Epithelial cell of proximal tubule (primary cell): ENCODE measurements at places on chromosomes 2 and 18.

GRCh38 chr2:161761160-161761559 is 136.9 kb downstream of the SLC4A10 start:
- no peak for DNase-seq

- DNase-seq = no peak
Observed at GRCh38 chr2:57733956-57734355, 312.6 kb upstream of the VRK2 start.

DNA sequence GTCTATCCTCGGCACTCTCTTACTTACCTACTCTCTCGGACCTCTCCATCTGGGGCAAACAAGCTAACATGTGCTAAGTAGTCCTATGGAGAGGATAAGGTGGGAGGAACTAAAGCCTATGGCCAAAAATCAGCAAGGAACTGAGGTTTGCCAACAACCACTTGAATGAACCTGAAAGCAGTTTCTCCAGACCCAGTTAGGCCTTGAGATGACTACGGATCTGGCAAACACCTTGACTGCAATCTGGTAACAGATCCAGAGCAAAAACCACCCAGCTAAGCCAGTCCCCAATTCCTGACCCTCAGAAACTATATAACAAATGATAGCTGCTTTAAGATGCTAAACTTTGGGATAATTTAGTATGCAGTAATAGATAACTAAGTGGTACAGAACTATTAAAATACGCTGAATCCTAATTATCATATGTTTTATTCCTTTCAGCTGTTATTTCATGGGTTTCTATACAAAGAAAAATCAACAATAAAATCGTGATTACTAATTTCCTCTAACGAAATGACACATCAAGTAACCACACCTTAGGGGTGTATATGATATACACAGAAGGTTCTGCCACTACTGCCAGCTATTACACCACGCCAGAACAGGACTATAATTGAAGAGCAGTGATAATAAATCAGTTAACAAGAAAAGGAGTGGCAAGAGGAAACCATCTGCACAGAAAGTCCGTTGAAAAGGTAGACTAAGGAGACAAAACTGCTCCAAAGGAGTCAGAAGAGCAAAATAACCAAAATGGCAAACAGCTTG is 3.2 kb downstream of the FARSB start:
- no peak for DNase-seq

DNA sequence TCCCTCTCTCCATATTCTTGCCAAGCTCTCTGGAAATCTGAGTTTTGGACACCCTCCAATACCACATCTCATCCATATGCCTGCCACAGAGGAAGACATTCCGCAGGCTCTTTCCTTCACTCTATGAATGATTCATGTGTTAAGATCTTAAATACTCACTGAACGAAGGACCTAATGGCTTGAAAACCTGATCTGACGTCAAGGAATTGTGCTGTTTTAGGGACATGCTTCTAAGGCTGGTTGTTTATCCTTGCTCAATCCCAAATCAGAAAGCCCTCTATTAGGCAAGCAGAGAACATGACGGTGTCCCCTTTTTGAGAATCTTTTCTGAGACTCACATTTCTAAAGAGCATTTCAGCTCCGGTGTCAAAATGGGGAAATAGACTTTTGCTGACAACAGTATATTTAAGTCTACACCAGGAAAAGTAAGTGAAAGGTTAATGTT is 83.7 kb upstream of the GALNT5 start:
- DNase-seq = peak; percentile 20

- DNase-seq = no peak
Observed at GRCh38 chr2:196131949-196132925, 39.1 kb downstream of the STK17B start.

DNA sequence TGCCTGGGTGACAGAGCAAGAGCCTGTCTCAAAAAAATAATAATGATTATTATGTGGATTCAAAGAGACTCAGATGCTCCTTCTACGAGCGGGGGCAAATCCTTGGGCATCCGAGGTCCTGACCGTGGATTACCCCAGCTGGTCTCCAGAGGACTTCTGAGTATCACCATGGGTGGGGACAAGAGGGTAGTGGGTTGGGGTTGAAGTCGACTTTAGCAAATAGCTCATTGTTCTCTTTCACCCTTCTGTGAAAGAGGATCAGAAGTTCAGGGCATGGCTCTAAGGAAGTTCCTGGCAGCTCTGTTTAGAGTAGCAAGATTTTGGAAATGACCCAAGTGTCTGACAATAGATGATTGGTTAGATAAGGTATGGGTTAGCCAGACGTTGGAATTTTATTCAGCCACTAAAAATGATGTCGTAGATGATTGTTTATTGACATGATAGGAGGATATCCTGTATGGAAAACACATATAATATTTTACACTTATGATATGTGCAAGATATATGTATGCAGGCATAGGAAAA is 59.0 kb upstream of the SPRED2 start:
- no peak for DNase-seq

- DNase-seq = no peak
Observed at GRCh38 chr2:230505162-230505561, 89.2 kb downstream of the SP100 start.

DNA sequence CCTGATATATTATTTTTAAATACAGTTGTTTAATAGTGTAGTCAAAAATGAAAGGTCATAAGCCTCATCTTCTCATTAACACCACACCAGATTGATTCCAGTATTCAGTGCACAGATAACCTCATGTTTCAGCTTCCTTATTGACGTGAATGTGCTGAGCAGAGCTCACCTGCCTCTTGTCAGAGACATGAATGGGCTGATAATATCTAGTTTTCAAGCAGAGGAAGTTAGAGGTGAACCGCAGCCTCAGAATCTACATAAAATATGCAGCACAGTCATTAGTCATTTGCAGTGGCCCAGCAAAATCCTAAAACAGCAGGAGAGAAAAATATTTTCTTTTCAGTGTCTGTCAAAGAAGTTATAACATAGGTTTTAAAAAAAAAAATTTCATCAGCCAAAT is 216.2 kb downstream of the GBX2 start:
- DNase-seq = no peak
